ENCODE measurements at places on chromosomes 4 and X.

DNA sequence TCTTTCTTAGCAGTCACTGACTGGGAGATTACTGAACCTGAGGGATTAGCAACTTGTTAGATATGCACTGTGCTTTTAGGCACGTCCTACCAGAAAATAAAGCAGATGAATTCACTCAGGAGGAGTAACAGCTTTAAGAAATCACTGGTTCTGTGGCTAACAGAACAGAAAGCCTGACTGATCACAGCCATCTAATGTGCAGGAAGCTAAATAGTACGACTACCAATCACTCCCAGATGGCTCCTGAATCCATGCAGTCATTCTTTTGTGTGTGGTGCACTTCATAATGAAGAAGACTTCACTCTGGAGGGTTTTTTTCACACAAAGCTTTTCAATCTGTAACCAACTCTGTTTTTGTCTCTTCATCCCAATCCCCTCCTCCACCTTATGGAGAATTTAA, 305.3 kb upstream of the INTU start:
- no peak for DNase-seq

GRCh38 chr4:127997534-127998388, 32.6 kb downstream of the ABHD18 start:
- DNase-seq, result no peak

DNA sequence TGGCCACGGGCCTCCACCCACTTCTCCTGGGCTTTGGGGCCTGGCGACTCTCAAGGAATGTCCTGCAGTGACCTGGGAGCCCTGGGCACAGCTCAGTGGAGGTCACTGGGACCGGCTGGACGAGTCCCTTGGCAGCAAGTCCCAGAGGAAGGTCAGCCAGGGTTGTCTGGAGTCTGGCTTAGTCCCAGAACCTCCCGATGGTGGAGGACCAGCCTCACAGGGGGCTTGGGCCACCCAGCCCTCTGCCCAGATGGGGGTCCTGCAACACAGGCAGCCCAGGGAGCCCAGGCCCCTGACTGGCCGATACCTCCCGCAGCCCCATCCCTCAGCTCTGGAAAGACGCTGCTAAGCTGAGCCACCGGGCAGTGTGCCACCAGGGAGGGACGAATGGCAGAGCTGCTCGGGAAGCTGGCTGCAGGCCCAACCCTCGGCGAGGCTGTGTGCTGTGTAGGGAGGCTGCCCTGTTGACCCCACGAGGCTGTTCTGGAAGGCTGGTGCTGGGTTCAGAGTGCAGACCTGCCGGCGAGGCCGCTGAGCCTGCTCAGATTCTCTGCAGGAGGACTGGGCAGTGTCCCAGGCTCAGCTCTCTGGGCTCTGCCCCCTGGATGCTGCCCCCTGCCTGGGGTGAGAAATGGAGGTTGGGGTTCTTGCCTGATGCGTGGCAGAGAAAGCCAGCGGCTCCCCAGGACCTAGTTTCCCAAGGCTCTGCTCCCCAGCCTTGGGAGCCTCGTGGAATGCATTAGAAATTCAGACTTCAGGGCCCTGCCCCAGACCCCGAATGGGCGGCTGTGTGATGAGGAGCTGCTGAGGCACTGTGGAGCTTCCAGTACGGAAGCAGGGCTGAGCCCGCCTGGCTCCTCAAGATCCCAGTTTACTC, 61.7 kb downstream of the ADRA2C start:
- DNase-seq, result no peak

- DNase-seq, result no peak
These were observed 14.4 kb downstream of the ADH1A start for GRCh38 chr4:99276417-99276816.

DNA sequence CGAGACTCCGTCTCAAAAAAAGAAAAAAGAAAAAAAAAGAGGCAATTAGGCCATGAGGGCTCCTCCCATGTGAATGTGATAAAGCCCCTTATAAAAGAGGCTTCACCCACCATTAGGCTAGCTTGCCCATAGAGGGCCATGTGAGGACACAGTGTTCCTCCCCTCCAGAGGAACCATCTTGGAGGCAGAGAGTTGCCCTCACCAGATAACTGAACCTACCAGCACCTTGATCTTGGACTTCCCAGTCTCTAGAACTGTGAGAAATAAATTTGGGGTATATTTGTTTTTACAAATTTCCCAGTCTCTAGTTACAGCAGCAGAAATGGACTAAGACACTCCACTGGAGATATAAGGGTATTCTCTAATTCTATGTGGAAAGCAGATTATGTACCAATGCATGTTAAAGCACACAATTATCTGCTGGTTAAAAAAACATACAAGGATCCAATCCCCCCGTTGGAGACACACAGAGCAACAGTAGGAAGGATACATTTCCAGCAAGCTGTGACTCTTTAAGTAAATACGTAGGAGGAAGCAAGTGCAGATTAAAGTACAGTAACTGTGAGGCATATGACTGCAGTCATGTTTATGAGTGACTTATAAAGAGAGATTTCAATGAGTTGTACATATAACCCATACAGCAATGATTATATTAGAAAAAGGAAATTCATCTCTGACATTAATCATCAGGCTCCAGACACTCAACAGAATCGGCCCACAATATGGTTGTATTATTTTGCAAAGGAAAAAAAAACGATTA, 21.4 kb downstream of the SH3RF1 start:
- DNase-seq, result no peak

GRCh38 chrX:18809641-18810040, 102.2 kb downstream of the PPEF1 start:
- DNase-seq, result no peak

DNA sequence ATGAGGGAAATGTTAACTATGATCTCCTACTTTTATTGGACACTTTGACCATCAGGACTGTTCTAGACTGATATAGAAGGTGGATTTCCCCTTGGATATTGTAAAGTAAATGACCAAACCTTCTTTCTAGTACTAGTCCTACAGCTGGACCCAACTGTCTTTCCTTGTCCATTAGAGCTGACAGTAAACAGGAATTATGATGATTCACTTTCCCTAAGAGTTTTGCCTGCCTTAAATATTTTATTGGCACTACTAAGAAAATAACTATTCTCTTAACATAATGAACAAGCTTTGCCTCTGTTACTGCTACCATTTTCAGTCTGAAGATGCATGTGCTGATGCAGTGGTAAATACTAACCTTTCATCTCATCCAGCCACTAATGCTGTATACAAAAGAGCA, 915.4 kb downstream of the CENPC start:
- DNase-seq, result no peak
